ENCODE measurements at places on chromosomes 6 and 20.

DNA sequence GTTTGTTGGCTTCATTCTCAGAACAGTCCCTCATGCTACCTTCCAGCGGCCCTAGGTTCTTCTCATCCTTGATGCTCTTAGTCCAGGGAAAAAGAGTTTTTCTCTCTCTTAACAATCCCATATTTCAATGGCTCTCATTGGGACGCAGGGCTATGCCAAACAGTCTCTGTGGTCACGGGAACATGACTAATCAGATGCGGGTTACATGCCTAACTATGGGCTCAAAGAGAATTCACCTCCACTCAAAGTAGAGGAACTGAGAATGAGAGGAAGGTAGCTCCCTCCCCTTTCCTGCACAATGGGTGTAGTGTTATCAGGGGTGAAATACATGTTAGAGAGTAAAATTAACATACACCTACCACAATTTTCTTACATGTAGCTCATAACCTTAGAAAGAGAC, 18.1 kb upstream of the ATRN start:
- no peak for DNase-seq

GRCh38 chr20:12882832-12883506, 125.8 kb upstream of the SPTLC3 start:
- DNase-seq = no peak

DNA sequence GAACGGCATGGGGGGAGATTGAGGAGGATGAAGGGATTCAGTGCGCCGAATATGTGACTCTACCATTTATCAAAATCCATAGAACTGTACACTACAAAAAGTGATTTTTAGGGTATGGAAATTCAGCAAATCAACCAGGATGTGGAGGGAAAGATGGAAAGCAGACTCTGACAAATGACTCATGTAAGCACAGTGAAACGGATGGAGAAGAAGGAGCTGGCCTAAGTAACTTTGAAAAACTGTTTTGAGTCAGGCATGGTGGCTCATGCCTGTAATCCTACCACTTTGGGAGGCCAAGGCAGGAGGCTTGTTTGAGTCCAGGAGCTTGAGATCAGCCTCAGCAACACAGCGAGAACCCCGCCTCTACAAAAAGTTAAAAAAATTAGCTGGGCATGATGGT, 39.2 kb downstream of the MUC22 start:
- DNase-seq = no peak

DNA sequence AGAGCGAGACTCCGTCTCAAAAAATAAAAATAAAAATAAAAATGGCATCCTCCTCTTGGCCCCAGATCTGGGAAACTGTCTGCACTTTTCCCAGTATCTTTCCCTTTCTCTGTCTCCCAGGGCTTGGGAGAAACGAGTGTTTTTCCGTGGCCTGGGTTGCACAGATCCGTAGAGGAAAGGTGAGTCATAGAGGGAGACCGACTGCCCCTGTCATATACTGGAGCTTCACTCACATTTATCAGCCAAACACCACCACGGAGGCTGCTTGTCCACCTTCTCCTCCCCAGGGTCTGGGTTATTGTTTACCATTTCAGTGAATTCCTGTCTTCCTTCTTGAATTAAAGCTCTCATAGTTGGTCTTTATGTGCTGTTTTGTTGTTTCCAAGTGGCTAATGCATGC, 31.9 kb upstream of the EIF2S2 start:
- DNase-seq = no peak

DNA sequence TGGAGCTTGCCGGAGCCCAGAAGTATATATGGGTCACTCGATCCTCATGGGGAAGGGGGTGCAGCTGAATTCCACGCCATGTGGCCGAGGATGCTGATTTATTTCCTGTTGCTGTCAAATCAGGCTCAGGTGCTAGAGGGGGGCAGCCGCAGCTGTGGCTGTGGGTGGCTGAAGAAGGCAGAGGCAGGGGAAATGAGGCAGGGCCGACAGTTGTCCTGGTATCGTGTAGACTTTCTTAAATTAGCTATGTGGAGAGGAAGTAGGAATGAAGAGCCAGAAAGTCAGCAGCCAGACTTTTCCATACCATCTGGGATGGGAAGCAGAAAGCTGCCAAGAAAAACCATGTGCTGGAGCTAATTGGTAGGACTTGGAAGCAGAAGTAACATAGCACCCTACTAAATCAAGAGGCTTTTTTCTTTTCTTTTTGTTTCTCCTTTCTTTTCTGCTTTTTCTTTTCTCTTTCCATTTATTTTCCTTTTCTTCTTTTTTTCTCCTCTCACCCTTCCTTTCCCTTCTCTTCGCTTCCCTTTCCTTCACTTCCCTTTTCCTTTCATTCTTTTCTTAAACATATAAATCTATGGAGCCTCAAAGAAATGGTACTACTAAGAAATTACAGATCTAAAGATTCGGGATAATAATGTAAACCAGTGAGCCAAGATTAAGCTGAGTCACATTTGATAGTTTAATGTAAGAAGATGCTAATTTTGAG, 90.6 kb upstream of the CD83 start:
- no peak for DNase-seq

DNA sequence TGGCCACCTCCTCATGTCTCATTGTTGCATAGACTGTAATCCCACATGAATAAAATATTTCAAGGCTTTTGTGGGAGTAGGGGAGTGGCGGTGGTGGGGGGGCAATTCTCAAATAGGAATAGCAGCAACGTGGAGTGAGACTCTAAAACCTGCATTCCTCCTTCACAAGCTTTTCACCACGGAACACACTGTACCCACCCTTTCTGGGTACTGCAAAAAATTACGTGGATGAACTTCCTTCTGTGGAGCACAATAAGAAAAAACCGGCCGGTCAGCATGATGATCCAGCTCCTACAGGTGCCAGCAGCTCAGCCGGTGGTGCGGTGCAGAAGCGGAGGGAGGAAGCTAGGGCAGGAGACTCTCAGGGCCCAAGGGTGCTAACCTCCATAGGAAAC, 930 bp upstream of the RRAGD start:
- DNase-seq = no peak

- DNase-seq = peak; percentile 38
Observed at GRCh38 chr20:62214067-62214466, 6.0 kb downstream of the HRH3 start.

DNA sequence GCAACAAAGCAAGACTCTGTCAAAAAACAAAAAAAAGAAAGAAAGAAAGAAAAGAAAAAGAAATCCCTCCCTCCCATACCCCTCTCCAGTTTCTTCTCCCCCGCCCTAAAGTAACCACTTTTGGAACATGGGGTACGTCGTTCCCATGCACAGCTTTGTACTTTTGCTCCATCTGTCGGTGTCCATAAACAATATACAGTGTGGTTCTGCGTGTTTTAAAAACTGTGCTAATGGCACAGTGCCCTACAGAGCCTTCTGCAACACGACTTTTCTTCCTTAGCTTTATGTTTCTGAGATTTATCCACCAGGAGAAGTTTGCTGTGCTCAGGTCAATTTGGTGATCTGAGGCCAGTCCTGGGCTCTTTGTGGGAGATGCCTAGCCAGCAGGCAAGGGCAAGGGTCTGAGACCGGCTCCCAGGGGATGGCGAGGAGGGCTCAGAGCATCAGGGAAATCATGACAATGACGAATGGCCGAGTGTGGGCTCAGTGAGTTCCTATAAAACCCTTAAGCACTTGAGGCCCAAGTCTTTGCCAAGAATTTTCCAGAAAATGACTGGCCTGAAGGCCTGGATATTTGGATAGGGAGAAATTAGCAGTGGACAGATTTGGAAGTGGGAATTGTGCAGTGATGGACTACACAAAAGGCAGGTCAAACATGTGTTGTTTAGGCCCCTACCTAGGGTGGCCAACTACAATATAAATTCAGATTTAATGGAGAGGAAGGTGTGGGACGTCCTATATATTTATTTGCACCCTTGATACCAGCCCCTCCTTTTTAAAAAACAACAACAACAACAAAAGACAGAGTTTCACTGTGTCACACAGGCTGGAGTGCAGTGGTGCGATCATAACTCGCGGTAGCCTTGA, 1.9 kb upstream of the BCAS4 start:
- no peak for DNase-seq

GRCh38 chr6:140970485-140970884, 1162.2 kb upstream of the GJE1 start:
- no peak for DNase-seq

- no peak for DNase-seq
Observed at GRCh38 chr20:38714308-38714707, 10.0 kb upstream of the SLC32A1 start.

DNA sequence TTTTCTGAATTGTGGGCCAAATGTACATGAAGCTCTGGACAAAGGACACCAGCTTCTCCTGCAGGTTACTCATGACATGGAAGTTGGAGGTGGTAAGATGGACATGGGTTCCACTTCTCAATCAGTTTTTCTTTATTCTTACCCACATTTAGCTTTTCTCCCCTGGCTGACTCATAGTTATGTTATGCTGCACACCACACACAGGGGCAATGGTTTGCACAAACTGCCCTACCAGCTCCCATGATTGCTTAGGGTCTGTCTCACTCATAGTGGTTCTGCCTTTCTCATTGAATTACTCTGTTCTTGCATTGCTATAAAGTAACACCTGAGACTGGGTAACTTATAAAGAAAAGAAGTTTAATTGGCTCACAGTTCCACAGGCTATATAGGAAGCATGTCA, 4.5 kb upstream of the CD109 start:
- DNase-seq = no peak

GRCh38 chr6:106608080-106608668, 21.1 kb downstream of the RTN4IP1 start:
- DNase-seq = peak; percentile 55

- DNase-seq = no peak
Observed at GRCh38 chr6:15508441-15508871, 154.4 kb downstream of the DTNBP1 start.

DNA sequence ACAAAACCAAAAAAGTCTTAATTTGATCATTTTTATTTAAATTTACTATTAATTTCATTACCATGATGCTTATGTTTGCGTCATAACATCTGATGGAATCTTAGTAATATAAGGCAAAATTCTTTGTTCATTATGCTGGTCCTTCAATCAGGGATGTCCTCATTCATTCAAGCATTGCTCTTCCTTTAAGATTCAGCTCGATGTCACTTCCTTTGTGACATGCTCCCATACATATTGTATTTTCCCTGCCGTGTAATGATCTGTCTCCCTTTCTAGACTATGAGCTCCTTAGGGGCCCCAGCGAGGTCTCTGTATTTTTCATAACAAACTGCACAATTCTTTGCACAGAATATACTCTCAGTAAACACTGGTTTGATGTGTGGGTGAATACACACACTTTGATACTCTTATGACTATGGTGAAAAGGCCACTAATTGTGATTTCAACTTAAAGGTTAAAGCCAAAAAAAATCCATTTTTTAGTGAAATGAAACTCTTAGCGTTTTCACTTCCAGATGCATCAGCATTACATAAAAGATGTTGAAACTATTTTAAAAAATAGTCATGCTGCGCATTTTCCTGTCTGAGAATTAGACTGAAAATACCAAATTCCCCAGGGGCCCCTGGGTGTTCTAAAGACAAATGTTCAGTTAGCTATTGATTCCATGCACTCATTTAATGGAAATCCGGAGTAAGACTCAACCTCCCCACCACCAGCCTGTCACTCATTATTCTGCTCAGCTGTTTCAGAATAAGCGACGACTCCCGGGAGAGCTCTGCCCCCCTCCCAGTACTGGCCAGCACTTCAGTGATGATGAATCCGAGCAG, 169.7 kb downstream of the ATXN1 start:
- no peak for DNase-seq

GRCh38 chr6:72975352-72975752, 249.9 kb downstream of the KHDC1L start:
- DNase-seq = no peak

GRCh38 chr6:70371454-70372105, 41.7 kb upstream of the FAM135A start:
- DNase-seq = peak; percentile 97

DNA sequence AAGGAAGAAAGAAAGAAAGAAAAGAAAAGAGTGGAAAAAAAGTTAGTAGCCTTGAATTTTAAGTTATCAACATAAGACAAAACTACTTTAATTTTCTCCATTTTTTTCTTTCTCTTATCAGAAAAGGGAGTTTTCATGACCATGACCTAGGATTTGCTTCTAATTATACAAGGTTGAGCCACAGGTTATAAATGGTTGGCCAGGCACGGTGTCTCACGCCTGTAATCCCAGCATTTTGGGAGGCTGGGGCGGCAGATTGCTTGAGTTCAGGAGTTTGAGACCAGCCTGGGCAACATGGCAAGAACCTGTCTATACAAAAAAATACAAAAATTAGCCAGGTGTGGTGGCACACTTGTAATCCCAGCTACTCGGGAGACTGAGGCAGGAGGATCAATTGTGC, 7.8 kb upstream of the MTRES1 start:
- no peak for DNase-seq

Measured in NCI-H1105 treated with DMSO at 0.1 percent for 48 hours (cell line).